ENCODE measurements at places on chromosomes 6 and 20. TPM values are rescaled to one million over a fixed set of nuclear protein-coding genes. Genes with fewer than 3 reads are reported as not detected.
A peak's percentile ranks its signal among the peaks of the same experiment; 100 is the strongest.

DNA sequence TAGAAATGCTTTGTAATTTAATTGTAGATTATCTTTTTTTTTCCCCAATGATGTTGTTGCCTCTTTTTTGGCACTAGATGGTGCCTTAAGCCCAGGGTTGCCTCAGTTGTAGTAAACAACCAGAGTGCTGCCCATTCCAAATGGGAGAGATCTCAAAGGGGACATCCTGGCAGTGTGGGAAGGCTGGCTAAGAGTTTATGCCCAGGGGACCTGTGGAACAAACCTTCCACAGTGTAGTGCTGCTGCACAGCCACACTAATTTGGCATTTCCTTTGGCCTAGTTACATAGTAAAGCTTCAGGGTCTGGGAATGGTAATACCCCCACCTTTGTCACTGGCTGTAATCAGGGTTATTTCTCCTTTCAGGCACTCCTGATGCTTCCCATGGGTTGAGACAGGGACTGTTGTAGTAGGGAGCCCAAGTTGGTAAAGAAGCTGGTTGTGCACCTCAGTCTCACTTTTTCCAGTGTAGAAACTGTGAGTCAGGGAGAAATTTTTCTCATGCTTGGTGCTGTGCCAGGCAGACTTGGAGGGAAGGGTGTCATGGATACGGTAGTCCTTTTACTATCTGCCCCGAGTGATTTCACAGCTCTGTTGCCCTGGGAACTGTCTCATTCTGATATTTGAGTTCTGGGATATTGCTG, 177.8 kb upstream of the ECI2 start:
- DNase-seq: peak; percentile 17

- no peak for DNase-seq
Observed at GRCh38 chr6:97989451-97989850, 706.4 kb upstream of the MMS22L start.

DNA sequence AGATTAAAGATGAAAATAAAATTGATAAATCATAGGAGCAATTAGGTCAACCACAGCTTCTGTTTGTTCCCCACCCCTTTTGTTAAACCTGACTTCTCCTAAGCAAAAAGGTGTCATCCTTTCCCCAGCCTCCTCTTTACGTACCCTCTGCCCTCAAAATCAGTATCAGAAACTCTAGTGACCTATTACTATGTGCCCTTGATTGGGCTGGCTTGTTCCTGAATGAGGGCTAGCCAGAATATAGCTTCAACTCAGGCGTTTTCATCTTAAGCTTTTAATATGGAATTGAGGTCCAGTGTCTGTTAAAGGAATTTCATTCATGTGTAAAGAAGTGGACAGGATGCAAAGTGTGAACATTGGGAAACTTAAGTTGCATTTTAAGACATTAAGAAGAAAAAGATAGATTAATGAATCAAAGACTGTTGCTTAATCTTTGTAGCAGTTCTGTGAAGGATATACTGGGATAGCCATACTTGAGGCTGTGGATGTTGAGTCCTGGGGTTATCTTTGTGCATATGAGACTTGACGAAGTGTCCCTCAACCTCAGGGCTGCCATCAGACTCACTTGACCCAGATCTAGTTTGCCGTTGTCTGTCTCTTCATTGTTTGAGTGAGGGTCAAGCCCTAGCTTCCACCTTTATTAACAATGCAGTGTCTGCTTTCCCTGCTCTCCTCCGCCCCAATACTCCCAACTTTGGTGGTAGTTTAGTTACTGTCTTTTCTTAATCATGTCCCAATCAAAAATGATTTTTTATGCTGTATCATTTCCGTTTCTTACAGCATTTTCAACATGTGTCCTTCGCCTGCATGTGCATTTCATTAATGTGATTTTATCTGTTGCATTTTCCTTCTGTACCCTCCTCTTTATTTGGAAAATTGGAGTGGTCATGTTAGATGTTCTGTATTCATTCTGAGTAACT, 1.9 kb downstream of the TBPL1 start:
- no peak for DNase-seq

DNA sequence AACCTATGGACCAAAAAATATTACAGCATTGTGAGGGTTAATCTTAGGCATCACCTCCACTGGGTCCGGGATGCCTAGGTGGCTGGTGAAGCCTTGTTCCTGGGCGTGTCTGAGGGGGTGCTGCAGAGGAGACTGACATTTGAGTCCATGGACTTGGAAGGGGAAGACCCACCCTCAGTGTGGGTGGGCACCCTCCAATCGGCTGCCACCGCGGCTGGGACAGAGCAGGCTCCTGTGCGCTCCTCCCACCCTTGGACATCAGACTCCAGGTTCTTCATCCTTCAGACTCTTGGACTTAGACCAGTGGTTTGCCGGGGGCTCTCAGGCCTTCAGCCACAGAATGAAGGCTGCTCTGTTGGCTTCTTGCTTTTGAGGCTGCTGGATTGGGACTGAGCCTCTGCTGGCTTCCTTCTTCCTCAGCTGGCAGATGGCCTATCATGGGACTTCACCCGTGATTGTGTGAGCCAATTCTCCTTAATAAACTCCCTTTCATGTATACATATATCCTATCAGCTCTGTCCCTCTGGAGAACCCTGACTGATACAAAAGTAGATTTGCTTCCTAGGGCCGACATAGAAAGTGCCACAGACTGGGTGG, 113.1 kb downstream of the TTLL2 start:
- no peak for DNase-seq

DNA sequence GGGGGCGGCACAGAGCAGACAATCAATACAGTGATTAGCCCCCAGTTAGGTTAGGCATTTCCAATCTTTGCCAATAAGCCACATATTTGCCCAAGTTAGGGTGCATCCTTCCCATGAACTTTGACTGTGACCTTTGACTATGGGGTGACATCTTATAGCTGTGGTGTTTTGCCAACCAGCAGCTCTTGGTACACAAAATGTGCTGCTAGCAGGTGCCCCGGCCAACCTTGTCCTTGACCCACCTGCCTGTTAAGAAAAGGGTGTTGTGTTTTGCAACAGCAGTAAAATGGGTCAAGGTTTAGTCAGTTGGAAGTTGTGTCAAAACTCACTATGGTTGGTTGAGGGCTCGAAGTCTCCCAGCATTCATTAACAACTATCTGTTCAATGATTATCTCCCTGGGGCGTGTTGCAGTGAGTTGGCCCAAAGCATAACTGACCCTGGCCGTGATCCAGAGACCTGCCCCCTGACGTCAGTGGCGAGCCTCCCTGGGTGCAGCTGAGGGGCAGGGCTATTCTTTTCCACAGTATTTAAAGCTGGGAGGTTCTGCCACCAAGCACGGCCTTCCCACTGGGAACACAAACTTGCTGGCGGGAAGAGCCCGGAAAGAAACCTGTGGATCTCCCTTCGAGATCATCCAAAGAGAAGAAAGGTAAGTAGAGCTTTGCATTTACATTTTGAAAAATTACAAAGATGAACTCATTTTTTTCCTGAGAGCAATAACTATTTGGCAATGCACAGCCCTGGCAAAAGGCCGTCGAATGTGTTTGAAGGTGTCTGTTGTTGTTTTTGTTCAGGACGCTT, at the start of gene PCK1:
Gene PCK1 (plus strand): TSS at position 557 of the 802 bp plus-strand sequence. CDS start 302 bp downstream, outside the sequence.
- peak; percentile 52 for DNase-seq

MYMX gene
- total RNA-seq: 12.4 TPM

ANKRD66 gene
- total RNA-seq: 0.66 TPM

DNA sequence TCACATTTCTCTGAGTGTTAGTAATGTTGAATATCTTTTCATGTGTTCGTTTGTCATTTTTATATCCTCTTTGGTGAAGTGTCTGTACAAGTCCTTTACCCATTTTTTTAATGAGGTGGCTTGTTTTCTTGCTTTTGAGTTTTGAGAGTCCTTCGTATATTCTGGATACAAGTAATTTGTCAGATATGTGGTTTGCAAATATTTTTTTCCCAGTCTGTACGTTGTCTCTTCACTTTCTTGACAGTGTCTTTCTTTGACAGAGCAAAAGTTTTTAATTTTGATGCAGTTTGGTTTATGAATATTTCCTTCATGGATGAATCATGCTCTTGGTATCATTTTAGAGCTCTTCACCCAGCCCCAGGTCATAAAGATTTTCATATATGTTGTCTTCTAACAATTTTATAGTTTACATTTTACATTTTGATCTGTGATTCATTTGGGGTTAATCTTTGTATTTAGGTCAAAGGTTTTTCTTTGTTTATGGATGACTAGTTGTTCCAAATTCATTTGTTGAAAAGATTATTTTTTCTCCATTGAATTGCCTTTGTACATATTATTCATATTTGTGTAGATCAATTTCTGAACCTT, 152.5 kb downstream of the MRPL14 start:
- DNase-seq: no peak

DNA sequence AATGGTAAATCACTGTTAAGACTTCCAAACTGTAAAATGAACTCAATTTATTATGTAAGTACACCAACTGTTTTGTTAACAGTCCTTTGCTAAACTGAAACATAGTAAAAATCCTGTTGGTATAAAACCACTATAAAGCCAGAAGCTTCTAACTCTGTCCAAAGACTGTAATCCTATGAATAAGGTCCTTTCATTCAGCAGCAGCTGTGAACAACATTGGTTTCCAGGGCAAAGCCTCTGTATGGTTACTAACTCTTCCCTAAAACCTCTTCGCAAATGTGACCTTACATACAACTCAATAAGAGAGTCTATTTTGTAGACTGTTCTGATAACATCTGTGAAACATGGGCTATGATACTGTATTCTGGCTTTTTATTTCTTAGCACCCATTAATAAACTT, 40.1 kb downstream of the NUP153 start:
- DNase-seq: peak; percentile 44

ZBP1 gene
- 0.13 TPM for total RNA-seq

- no peak for DNase-seq
Observed at GRCh38 chr6:30781395-30781742, 37.0 kb upstream of the IER3 start.

GRCh38 chr6:90703336-90703735, 116.5 kb upstream of the MAP3K7 start:
- peak; percentile 73 for DNase-seq

DNA sequence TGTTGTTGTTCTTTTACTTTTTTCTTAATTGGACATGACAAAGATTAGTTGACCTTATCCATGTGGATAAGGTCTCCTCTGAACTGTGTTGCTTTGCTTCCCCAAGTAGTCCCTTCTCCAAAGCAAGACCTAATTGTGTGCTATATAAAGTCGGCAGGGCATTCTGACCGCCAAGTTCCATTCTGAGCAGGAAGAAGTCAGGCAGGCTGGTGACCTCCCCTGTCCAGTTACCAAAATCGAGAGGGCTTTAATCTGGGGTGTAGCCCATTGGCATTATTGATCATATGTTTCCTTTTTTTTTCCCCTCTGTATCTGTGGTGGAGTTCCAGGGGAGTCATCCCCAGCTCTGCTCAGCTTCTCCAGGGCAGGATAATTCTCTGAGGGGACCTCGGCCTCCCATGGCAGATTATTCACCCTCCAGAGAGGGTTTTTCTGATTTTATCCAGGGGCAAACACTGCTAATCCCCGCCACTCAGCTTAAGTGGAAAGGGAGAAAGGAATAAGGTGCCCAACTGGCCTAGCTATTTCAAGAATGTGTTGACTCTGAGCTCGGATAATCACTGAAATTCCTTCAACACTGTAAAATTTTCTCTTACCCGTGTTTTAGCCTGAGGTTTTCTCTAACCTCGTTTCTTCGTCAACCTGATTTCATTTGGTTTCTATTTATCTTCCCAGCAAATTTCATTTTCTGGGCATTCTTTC, 71.8 kb upstream of the L3MBTL3 start:
- DNase-seq: no peak

GRCh38 chr6:109059571-109060021, 35.0 kb downstream of the SESN1 start:
- peak; percentile 60 for DNase-seq

OGFR gene
- 23.2 TPM for total RNA-seq

DNA sequence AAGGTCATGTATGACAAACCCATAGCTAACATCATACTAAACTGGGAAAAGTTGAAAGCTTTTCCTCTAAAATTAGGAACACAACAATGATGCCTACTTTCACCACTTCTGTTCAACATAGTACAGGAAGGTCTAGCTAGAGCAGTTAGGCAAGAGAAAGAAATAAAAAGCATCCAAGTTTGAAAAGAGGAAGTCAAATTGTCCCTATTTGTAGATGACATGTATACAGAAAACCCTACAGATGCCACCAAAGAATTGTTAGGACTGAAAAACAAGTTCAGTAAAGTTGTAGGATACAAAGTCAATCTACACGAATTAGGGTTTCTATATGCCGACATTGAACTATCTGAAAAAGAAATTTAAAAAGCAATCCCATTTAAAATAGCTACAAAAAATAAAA, 89.4 kb upstream of the GLP1R start:
- no peak for DNase-seq

DNA sequence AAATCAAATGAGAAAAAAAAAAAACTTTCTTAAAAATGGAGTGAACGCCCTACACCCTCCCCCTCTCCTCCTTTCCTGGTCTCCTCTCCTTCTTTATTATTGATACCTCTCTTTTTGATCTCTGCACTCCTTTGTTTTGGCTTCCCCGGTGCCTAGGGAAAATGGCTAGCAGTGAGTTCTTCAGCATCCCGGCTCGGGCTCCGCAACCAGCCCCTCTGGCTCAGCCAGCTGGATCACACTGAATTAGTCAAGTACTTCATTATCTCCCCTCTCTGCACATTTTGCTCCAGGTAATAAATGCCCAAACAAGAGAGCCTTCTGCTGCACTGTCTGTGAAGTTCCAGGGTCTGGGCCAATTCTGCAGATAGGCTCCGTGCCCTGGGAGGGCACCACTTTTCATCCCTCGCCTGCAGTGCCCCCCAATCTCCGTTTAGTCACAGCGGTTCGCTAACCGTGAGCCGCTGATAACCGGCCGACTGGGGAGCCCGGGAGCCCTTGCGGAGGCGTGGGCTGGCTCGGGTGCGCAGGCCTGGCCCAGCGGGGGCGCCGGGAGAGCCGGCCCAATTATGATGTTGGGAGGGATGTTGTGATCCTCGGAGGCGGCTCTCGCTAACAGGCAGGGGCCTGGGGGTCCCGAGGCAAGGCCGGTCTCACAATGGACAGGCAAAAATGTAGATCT, 301.9 kb downstream of the TFAP2A start:
- no peak for DNase-seq

DNA sequence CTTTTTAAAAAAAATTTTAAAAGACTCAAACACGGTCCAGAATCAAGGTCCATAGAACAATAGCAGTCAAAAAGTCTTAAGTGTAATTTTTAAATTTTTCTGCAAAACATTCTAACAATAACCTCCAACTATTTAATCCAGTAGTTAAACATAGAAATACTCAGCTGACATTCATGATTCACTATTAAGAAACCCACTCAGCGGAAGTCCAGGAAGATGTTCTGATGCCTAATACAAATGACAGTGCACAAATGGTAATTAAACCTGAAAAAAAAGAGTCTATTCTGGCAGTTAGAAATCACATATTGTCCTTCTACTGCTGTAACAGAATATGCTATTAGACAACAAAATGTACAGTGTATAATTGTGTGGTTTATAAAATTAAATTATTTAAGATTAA, 128.2 kb upstream of the BMP5 start:
- DNase-seq: no peak
